ENCODE measurements at places on chromosomes 6 and 20. TPM values are rescaled to one million over a fixed set of nuclear protein-coding genes. Genes with fewer than 3 reads are reported as not detected.

GMEB2 gene
- 14.9 TPM for total RNA-seq

NNAT gene
- total RNA-seq, result not detected

SEL1L2 gene
- not detected for total RNA-seq

HLA-DRB5 gene
- not detected for total RNA-seq

MDFI gene
- 59.1 TPM for total RNA-seq

FAM83C gene
- not detected for total RNA-seq

TP53RK gene
- 11.0 TPM for total RNA-seq

CAPN11 gene
- not detected for total RNA-seq

All from MCF 10A (cell line).